IPS DF 19.7 (cell line): ENCODE measurements at places on chromosomes 6 and 20.

DNA sequence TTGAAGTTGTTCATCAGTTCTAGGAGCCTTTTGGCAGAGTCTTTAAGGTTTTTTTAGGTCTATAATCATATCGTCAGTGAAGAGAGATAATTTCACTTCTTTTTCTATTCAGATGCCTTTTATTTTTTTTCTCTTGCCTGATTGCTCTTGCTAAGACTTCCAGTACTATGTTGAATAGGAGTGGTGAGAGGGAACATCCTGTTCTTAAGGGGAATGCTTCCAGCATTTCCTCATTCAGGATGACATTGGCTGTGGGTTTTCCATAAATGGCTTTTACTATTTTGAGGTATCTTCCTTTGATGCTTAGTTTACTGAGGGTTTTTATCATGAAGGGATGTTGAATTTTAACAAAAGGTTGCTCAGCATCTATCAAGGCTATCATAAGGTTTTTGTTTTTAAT, 109.5 kb downstream of the CLVS2 start:
- no peak for DNase-seq

GRCh38 chr6:27605401-27606342, 132.8 kb upstream of the ZNF184 start:
- no peak for DNase-seq

DNA sequence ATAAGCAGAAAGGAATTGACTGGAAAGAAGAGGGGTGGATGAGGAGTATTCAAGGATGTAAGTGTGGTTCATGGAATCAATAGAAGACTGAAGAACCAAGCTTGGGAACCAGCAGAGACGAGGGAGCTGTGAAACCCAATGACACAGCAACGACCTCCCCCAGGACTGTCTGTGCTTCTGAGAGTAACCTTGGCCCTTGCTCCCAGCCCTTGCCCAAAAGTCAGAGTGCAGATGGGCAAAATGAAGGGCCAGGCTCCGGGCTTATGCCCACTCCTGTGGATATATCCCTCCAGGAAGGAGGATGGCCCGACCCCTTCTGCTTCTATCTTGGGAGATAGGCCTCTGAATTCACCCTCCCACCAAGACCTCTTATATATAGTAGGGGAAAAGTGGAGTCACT, 24.9 kb downstream of the FAM50B start:
- no peak for DNase-seq

- no peak for DNase-seq
Measured at GRCh38 chr20:37317316-37317715, 27.9 kb downstream of the MANBAL start.

DNA sequence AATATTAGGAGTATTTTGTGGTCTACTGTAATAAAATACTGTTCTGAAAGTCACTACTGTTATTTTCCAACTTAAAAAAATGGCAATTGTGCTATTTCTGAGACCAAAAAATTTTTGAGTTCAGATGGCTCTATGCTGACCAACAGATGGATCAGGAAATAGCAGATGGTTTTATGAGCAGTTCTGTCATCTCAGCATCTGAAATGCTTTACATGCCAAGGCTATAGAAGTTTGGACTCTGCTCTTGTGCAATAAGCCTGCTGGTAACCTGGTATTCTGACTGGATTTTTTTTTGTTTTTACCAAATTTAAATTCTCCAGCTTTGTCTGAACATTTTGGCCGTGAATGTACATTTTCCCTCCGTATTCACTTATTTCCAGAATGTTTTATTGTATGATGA, 1127.5 kb downstream of the GRIK2 start:
- no peak for DNase-seq

DNA sequence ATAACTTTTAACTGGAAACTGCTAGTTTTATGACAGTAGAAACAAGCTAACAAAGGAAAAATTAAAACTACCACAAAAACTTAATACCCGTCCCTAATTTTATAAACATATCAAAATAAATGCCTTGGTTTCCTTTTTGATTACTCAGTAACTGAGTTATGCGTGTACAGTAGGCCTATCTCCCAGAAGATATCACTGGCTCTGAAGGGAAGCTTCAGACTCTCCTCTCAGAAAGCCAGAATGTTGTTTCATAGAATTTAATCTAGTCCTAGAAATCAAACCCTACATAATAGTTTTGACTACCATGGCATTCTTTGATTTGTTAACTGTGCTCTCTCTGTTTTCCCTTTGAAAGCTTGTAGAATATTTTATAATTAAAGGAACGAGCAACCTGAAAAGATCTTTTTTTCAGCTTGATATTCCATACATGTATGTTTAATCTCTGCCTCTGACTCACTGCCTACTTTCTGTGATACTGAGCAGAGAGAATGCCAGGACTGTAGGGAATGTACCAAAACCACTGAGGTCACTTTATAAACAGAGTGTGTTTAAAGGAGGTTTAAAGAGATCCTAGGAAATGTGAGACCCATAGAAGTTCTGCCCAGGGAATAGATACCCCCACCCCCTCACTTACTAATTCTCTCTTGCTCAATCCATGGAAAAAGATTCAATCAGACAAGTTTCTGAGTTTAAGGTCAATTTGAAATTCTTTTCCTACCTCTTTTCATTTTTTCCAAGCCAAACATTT, 311.5 kb downstream of the HDGFL1 start:
- DNase-seq: no peak

- peak; percentile 89 for DNase-seq
Measured at GRCh38 chr6:140436023-140436811, 1061.8 kb upstream of the CITED2 start.

GRCh38 chr6:168047841-168048723, 30.9 kb downstream of the FRMD1 start:
- DNase-seq: no peak

- no peak for DNase-seq
Measured at GRCh38 chr6:35717449-35718374, 19.1 kb upstream of the ARMC12 start.
